ENCODE measurements at places on chromosomes 16 and 17.
A peak's percentile ranks its signal among the peaks of the same experiment; 100 is the strongest.

DNA sequence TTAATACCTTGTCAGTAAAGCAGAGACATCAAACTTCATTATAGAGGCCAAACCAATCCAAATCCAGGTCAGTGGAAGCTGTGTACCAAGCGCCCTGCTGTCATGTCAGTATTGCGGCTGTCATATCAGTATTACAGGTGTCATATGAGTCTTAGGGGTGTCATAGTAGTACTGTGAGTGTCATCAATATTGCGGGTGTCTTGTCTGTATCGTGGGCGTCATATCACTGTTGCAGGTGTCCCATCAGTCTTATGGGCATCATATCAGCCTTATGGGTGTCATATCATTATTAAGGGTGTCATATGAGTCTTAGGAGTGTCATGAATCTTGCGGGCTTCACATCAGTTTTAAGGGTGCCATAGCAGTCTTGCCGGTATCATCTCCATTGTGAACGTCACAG is 6.0 kb upstream of the PRDM7 start:
- no peak for DNase-seq

GRCh38 chr17:40516581-40517285 is 15.3 kb upstream of the TNS4 start:
- DNase-seq, result no peak

- no peak for DNase-seq
Measured at GRCh38 chr17:33521784-33522183, 228.7 kb upstream of the ASIC2 start.

DNA sequence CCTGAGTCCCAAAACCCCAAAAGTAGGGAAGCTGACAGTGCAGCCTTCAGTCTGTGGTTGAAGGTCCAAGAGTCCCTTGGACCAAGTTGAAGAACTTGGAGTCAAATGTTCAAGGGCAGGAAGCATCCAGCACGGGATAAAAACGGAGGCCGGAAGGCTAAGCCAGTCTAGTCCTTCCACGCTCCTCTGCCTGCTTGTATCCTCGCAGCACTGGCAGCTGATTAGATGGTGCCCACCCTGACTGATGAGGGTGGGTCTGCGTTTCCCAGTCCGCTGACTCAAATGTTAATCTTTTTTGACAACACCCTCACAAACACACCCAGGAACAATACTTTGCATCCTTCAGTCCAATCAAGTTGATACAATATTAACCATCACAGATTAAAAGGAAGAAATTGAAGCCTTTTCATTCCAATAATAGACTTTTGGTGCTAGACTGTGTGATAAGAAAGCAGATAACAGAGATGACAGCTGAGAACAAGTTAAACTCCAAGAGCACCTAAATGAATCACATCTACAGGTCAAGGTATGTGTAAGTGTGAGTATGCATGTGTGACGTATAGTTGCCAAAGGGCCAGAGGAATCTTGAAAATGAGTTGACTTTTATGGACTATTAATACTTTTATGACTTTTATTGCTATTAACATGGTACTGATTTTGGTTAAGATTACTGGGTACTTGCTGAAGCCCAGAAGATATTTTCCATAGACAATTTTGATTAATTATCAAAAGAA is 933.5 kb upstream of the SOX9 start:
- DNase-seq, result no peak

GRCh38 chr17:79294459-79295071 is 219.9 kb downstream of the ENGASE start:
- DNase-seq, result peak; percentile 10

GRCh38 chr16:80319181-80319580 is 221.6 kb upstream of the DYNLRB2 start:
- DNase-seq, result no peak

GRCh38 chr16:50066482-50067289 is 916 bp downstream of the HEATR3 start:
- no peak for DNase-seq

- DNase-seq, result peak; percentile 81
Measured at GRCh38 chr17:44779211-44780025, 20.6 kb downstream of the ADAM11 start.

DNA sequence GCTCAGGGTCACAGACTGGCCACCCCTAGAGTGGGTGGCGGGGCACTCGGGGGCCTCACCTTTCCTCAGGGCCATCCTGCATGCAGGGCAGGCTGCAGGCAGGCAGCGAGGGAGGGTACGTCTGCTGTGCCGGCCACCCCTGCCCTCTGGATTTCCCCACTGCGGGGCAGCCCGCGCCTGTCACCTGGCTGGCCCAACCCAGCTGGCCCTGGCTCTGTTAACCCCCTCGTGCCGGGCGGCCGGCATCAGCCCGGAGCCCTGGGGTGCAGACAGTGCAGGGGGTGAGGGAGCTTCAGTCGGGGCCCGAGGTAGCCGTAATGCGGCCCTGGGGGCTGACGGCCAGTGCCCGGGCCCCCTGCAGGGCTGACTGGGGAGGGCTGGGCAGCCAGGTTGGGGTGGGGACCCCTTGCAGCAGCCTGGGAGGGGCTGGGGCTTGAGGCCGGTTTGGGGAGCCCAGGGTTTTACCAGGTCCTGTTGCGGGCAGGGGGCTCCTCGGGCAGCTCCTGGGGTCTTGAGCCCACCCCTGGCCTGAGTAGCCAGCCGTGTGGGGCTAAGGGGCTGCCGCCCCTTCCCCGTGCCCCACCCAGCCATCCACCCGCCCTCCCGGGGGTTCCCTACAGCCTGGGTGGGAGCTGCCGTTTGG is at the start of gene IGFALS:
IGFALS (minus strand) TSS at position 128 of the 643 bp plus-strand sequence; CDS start at position 75, 53 bp downstream.
- no peak for DNase-seq
